ENCODE measurements at places on chromosomes 5 and 9.

DNA sequence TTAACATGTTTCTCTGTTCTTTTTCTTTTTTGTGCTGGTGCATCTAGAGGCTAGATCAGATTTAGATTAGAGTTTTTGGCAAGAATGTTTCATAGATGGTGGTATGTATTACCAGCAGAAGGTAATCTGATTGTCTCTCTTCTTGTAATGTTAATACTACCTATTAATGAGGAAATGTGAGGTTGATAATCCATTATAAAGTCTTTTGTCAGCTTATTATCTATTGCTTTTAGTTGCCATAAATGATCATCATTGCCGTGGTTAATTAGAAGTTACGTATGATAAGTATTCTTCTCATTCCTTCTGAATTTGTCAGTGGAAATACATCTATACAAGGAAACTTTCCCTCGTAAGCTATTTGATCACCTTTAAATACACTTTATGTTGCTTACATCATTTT is 135.0 kb downstream of the PAM start:
- no peak for DNase-seq

- DNase-seq = no peak
Measured at GRCh38 chr5:3107156-3107611, 355.7 kb upstream of the IRX2 start.

- DNase-seq = no peak
Measured at GRCh38 chr9:21708260-21708711, 94.2 kb upstream of the MTAP start.

GRCh38 chr9:128940946-128941755 is 6.3 kb downstream of the DOLK start:
- DNase-seq = no peak

GRCh38 chr9:133709015-133709611 is 29.0 kb downstream of the SARDH start:
- DNase-seq = no peak

GRCh38 chr5:111670826-111671492 is 86.0 kb downstream of the NREP start:
- no peak for DNase-seq

DNA sequence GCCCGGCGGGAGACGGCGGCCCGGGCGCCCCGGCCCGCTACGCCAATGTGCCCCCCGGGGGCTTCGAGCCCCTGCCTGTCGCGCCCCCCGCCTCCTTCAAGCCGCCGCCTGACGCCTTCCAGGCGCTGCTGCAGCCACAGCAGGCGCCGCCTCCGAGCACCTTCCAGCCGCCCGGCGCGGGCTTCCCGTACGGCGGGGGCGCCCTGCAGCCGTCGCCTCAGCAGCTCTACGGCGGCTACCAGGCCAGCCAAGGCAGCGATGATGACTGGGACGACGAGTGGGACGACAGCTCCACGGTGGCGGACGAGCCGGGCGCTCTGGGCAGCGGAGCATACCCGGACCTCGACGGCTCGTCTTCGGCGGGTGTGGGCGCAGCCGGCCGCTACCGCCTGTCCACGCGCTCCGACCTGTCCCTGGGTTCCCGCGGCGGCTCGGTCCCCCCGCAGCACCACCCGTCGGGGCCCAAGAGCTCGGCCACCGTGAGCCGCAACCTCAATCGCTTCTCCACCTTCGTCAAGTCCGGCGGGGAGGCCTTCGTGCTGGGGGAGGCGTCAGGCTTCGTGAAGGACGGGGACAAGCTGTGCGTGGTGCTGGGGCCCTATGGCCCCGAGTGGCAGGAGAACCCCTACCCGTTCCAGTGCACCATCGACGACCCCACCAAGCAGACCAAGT is 723 bp downstream of the SNX18 start:
- no peak for DNase-seq

GRCh38 chr9:109205526-109205925 is 38.5 kb upstream of the FRRS1L start:
- no peak for DNase-seq

DNA sequence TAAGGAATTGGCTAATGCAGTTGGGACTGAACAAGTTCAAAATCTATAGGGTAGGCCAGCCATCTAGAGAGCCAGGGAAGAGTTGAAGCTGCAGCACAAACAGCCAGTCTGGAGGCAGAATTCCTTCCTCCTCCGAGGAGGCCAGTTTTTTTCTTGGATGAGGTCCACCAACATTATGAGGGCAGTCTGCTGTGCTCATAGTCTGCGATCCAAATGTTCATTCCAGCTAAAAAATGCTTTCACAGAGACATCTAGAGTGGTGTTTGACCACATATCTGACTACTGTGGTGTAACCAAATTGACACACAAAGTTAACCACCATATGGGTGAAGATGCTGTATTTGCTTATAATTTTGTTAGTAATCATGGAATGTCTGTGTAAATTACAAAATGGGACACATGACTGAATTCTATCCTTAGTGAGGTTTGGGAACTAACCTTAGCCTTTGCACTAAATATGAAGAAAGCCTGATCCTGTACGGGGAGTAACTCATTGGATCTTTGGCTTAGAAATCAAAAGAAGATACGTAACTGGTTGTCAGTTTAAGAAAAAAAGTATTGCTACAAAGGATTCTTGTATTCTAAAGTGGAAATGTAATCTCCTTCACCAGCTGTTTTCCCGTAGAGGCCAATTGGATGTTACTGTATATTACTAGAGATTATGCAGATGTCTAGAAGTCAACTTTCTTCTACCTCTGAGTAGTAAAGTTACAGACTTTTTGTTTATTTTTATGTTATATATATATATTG is 70.6 kb downstream of the SPIN1 start:
- DNase-seq = no peak

DNA sequence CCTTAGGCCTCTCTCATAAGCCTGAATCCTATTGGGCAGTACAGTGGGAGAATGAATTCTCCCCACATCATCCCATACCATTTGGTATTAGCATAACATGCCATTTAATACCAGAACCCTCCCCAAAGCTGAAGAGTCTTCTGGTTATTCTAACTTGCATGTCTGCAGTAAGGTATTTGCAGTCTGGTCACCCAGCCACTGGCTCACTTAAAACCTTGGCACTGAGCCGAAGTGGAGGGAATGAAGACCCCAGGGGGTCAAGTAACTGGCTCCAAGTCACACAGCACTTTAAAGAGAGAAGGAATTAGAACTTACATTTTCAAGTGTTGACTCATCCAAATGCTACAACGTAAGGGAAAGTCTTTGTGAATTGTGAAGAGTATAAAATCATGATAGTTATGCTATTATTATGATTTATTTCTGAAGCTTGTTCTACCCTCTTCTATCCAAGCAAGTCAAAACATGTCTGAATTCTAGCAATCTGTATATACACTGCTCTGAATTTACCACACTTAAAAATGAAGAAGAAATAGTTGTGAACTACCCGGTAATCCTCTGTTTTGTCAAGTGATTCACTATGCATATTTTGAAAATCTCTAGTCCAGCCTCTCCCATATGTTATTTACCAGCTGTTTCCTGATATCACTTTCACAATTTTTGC is 28.5 kb downstream of the GLRA1 start:
- DNase-seq = no peak

GRCh38 chr9:18261181-18261580 is 212.8 kb upstream of the ADAMTSL1 start:
- DNase-seq = no peak

- no peak for DNase-seq
Measured at GRCh38 chr9:8643464-8643863, 843.9 kb upstream of the DMAC1 start.

- no peak for DNase-seq
Measured at GRCh38 chr5:174816858-174817257, 92.5 kb downstream of the MSX2 start.

- DNase-seq = no peak
Measured at GRCh38 chr5:4361753-4362152, 766.1 kb downstream of the IRX1 start.

DNA sequence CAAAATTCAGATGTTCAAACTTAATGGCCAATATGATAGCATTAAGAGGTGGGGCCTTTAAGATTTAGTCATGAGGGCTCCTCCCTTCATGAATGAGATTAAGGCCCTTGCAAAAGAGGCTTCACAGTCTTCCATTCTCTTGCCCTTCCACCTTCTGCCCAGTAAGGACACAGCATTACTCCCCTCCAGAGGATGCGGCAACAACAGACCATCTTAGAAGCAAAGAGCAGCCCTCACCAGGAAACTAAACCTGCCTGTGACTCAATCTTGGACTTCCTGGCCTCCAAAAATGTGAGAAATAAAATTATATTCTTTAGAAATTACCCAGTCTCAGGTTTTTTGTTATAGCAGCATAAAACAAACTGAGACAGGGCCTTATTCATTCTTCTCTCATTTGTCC is 8.2 kb downstream of the AP3B1 start:
- DNase-seq = no peak

- no peak for DNase-seq
Measured at GRCh38 chr5:139960723-139961383, 82.2 kb downstream of the NRG2 start.

DNA sequence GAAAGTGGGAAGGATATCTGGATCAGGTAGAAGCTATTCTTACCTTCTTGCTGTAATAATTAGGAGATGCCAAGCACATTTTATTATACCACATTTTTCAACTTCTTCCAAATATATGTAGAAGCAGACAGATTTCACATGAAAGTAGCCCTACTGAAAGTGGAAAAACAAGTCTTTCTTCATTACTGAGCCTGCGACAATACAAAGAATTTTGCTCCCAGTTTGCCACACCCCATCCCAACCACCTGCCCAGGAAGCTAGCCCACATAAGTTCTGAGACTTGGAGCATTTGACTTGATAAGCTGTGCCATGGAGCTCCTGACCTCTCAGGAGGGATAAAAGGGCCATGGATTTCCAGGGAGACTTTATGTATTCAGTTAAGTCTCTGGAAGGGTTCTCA is 249.1 kb upstream of the ADCY2 start:
- DNase-seq = no peak

DNA sequence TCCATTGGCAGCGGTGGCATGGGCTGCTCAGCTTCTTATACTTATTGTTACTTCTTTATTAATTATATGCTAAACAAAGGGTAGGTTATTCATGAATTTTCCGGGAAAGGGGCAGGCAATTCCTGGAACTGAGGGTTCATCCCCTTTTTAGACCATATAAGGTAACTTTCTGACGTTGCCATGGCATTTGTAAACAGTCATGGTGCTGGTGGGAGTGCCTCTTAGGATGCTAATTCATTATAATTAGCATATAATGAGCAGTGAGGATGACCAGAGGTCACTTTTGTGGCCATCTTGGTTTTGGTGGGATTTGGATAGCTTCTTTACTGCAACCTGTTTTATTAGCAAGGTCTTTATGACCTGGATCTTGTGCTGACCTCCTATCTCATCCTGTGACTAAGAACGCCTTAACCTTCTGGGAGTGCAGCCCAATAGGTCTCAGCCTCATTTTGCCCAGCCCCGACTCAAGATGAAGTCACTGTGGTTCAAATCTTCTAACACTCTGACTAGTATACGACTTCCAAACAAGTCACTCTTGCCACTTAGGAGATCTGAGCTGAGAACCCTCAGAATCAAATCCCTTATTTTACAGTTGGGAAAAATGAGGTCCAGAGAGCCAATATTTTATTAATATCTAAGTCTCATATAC is 237.5 kb downstream of the TRIM32 start:
- DNase-seq = no peak

- DNase-seq = no peak
Measured at GRCh38 chr5:74206579-74207550, 433.7 kb downstream of the ENC1 start.

DNA sequence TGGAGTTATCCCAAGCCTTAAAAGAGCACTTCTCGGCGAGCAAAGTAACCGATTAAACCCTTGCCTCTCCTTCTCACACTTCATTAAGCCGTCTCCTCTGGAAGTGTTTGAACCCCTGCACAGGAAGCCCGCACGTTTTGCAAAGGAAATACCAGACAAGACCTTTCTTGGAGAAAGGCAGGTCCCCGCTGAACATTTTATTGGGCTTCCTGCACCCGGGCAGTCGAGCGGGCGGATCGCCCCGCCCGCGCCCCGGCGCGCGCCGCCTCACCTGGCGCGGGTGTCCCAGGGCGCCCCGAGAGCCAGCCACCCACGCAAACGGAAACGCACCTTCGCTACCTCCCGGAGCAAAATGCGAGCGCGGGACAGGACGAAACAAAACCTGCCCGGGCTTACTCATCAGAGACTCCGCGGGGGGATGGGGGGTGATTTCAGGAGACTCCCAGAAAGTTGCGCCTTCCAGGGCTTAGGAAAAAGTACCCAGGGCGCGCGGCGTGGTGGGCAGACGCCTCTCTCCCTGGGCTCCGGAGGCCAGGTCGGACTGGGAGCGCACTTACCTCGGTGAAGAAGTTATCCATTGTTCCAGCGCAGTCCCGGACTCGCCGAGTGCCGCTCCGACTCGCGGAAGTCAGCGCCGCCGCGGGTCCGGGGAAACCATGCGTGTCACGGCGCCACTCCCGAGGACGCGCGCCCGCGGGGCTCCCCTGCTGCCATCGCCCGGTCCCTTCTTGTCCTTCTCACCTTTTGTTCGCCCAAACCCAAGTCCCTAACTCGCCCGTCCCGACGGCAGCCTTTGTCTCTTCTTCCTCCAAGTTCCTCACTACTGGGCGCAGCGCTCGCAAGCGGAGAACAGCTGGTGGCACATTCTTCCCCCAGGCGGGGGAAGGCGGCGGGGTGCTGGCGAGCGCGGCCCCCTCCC is 598 bp downstream of the MYO10 start:
- no peak for DNase-seq

DNA sequence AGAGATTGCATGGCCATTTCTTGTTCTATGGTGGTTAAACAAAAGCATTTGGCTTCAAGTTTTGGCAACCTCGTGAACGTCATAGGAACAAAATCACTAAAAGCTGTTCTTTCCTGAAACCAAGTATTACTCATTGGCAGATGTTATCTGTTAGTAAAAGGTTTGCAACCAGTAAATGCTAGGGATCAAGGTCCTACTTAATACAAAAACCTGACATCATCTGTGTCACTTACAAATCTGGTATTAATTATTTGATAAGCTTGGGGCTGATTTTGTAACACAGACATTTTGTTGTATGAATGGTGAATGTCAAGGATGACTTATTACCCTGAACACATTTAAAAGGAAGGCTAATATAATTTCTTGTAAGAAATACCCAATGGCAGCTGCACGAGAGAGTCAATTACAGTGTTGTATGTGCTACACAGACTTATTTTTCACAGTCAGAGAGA is 486.4 kb upstream of the ZNF608 start:
- no peak for DNase-seq

- DNase-seq = no peak
Measured at GRCh38 chr5:7869474-7870136, 657 bp downstream of the MTRR start.

DNA sequence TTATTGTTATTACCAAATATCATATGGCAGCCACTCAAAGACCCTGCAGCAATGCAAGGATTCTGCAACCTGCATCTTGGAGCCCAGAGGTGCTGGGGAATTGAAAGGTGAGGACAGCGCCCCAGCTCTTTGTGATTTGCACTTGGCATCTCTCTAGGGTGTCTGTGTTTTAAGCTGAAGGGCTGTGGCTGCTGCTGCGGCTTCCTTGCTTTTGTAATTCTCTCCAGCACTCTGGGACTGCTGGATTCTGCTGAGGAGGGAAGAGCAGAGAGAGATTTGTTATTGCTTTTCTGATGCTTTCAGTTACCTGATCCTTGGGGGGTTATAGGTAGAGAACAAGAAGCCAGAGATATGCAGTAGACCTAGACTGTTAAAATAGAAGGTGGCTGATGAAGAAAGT is 562.4 kb downstream of the EBF1 start:
- no peak for DNase-seq
